ENCODE measurements at places on chromosomes 11 and 22.

DNA sequence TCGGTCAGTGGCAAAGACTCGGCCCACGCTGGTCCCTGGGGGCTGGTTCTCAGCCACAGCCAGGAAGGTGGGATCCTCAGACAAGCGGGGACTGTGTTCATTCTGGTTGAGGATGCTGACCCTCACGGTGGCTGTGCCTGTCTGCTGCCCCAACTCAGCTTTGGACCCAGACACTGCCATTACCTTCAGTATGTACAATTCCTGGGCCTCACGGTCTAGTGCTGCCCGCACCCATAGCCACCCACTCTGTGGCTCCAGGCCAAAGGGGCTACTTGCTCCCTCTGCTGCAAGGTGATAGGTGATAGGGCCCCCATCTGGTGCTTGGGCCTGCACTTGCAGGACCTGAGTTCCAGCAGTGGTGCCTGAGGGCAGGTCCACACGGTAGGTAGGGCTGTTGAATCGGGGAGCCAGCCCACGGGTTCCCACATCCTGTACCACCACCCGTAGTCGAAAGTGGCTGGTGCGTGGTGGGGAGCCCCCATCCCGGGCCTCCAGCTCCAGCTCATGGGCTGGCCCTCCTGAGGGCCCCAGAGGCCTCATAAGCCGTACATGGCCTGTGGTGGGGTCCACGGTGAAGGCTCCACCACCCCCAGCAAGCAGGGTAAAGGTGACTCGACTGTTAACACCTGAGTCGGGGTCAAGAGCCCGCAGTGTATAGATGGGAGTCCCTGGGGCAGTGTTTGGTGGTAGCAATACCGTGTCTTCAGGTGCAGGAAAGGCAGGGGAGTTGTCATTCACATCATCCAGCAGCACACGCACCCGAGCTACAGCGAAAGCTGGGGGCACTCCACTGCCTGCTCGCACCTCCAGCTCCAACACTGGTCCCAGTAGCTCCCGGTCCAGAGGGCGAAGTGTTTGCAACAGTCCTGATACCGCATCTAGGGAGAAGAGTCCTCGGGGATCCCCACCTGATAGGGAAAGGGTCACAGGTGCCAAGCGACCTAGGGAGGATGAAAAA is 13.2 kb upstream of the TPP1 start:
- DNase-seq, result no peak

GRCh38 chr11:112004389-112004788 is 20.8 kb upstream of the DLAT start:
- no peak for DNase-seq

DNA sequence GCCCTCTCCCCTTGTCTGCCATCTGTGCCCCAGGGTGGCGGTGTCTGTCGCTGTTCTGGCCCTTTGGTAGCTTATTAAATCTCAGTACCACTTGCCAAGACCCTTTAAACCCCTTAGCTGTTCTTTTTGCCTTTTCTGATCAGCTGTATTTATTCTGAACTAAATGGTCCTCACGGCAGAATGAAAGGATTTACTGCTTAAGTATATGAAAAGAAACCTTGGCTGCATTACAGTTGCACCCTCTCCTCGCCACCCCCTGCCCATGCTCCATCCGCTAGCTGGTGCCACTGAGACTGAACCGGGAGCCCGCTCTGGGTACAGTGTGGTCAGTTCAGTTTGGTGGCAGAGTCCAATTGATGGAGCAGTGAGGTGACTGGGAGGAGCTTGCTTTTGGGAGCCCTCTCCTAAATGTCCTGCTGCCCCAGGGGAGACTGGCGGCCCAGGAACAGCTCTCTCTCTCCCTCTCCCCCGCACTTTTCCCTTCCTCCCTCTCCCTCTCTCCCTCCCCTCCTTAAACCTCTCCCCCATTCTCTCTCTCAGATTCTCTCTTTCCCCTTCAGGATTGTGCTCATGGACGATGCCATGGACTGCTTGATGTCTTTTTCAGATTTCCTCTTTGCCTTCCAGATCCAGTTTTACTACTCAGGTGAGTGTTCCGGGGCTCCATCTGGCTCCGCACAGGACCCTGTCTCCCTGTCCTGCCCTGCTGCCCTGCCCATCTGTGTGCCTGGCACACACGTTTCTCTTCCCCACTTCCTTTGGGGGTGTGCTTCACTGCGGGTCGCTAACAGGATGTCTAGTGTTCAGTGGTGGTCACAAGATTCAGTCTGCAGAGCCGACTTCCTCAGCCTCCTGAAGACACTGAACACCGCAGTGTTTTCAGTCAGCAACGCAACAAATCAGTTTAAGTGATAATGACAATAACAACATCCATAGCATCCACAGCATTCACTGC is 21.8 kb downstream of the ARFGAP2 start:
- DNase-seq, result no peak

GRCh38 chr11:34349882-34350281 is 7.9 kb downstream of the ABTB2 start:
- DNase-seq, result no peak

DNA sequence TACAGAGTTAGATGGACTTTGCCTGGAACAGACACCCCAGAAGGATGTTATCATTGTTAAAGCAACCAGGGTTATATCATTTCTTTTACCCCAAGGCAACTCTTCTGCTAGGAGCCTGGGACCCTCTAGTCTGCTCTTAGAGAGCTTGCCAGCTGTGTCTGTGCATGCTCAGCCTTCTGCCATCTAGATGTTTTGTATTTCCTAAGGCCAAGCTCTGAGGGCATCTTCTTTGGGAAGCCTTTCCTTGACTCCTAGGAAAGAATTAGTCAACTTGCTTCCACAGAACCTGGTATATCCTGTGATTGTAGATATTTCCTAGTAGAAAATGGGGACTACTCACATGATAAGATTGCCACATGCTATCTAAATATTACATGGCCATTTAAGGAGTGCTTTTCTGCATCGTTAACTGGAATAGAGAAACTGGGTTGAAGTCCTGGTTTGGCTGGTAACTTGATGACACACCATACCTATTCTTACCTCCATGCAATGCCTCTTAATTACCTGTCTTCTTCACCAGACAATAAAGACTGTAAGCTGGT is 87.6 kb downstream of the STIM1 start:
- no peak for DNase-seq

GRCh38 chr11:40302669-40303068 is 1156.8 kb downstream of the LRRC4C start:
- DNase-seq, result no peak

DNA sequence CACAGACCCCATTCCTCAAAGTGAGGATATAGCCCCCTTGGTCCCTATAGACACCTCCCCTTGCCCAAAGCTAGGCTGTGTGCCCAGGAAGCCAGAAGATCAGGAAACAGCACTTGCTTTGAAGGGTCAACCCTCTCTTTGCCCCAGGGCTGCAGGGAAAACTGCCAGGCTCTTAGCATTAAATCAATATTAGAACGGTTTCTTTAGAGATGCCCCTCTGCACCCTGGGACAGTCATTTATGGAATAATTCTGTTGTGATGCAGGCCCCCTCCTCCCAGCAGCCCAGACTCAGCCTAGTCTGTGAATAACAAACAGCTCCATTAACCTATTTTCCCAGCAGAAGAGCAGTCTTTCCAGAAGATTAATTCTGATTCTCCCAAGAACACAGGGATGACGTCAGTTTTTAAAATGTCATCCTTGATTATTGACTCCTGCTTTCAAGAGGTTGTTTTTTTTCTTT is 11.6 kb upstream of the CAPN5 start:
- no peak for DNase-seq

GRCh38 chr11:89608234-89608966 is 101.7 kb upstream of the TRIM77 start:
- DNase-seq, result no peak

- DNase-seq, result no peak
Measured at GRCh38 chr11:79834015-79834414, 393.2 kb upstream of the TENM4 start.

DNA sequence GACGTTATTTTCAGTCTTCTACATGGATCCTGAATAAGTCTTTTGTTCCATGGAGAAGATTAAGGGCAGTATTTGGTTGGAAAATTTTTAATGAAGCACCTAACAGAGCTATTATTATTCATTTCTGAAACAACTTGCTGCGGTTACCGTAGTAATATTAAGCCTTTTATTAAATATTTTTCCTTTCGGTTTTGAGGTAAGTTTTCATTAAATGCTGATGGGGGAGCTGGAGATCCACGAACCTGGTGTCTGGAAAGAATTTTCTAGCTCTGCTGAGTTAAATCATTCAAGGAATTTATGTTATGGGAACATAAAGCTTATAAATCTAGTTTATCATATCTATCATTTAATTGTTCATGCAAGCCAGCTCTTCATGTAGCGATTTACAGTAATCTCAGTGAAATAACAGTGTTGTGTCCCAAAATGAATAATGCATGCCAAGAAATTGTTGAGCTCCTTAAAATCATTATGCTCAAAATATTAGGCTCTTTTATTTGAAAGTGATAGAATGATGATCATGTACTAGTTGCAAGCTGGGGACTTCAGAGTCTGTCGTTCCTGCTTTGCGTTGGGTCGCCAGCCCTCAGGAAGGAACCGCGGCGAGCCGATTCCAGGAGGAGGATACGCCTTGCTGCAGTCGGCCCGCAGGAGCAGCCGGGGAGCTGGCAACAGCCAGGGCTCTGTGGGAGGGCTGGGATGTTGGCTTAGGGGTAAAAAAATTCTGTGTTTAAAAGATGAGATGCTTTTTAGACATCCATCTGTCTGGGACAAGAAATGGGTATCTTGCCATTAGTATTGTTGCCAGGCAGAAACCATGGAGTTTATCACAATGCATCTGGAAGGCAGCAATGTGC is 83.1 kb downstream of the TBC1D22A start:
- DNase-seq, result no peak

DNA sequence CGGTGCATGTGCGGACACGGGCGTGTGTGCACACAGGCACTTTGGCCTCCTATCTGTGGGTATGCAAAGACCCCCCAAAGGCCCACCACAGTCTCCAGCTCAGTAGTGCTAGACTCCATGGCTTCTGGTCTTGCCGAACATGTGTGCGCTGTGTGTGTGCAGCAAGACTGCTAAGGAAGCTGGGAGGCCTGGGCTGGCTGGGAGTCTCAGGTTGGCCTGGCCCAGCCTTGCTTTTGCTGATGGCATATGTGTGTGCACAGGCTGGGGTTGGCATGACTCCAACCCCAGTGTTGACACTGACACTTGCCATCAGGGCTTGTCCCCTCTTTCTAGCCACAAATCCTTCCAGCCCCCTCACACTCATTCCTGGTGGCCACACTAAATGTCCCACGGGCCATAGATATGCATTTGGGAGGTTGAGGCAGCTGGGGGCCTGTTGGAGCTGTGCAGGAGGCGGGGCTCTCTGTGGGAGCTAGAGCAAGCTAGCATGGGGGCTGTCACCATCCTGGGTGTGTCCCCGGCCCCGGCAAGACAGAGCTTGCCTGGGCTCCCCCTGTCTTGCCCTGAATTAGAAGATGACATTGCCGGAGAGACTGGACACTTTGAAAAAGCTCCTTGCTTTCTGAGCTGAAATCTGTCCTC is 60.9 kb upstream of the NECTIN1 start:
- no peak for DNase-seq

DNA sequence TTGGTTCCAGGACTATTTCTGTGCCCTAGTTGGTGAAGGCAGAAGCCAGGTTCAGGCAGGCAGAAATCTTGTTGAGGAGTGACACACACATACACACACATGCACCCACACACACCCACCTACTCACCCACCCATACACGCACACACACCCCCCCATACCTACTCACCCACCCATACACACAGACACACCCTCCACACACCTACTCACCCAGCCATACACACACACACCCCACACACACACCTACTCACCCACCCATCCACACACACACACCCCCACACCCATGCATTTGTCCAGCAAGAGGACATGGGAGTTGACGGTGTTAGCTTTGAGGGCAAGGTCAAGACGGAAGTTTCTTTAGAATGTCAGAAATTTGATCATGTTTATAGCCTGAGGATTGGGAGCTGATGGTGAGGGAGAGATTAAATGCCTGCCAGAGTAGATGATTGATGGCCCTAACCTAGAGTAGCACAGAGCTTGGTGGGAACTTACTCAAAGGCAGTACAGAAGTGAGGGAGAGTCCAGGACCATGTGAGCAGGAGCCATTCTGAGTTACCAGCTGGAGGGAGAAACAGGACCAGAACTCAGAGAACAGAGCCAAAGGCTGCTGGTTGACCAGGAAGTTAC is 68.9 kb downstream of the CYB5R2 start:
- DNase-seq, result no peak

DNA sequence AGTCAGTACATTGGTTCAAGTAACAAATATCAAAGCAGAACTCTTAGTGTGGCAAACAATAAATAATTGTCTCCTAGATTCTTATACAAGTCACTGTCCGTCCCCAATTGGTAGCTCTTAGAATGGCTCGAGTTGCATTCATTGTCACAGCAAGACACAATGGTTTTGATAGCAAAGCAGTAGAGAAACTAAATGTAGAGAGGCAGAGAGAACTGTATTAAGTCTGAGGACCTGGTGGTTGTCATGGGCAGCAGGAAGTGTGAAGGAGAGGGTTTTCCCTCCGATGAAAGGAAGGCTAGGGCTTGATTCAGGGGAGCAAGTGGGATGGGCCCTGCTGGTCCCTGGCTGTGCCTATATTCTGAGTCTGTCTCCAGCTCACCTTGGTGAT is 36.6 kb downstream of the RCOR2 start:
- DNase-seq, result no peak

GRCh38 chr11:132590554-132590953 is 941.7 kb downstream of the OPCML start:
- no peak for DNase-seq

DNA sequence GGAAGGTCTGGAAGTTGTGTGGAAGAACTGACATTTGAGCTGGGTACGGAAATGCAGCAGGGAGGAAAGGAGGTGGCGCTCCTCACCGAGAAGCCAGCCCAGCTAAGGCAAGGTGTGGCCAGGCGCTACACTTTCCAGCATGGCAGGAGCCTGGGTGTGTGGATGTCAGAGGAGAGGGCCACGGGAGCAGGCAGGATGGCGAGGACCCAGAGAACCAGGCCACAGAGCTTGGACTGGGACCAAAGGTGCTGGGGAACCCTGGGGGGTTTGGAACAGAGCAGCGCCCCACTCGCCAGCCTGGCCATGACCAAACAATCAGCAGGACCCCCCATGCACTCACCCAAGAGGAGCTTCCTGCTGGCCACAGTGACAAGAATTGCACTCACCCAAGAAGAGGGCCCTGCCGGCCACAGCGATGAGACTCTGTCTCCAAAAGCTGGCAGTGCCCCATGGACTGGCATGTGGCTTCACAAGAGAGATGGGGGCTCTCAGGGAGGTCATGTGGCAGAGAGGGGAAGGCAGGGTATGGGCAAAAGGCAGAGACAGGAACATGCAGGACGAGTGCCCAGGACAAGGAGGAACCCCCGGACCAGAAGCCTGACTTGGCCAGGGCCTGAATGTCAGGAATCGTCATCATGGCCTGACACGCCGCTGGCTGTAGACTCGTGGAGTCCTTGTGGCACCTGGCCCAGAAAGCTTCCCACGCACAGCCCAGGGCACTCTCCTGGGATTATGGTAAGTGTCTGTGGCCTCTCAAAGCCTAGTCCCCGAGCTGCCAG is 45.4 kb downstream of the IGF2 start:
- no peak for DNase-seq

Data from stimulated activated CD8-positive, alpha-beta memory T cell treated with anti-CD3 and anti-CD28 coated beads, Interleukin-15, amount 100 ng/mL, for 24 hours (primary cell).